RPMI7951 (cell line): ENCODE measurements at places on chromosomes 2 and 18. TPM values are rescaled to one million over a fixed set of nuclear protein-coding genes. Genes with fewer than 3 reads are reported as not detected.

The CYBRD1 gene
- 125 and 139 TPM in 2 replicates for total RNA-seq

The KCNG2 gene
- not detected in 2 replicates for total RNA-seq

GRCh38 chr2:58535990-58536389 is 294.9 kb upstream of the FANCL start:
- DNase-seq = no peak

The ALPI gene
- not detected in 2 replicates for total RNA-seq

DNA sequence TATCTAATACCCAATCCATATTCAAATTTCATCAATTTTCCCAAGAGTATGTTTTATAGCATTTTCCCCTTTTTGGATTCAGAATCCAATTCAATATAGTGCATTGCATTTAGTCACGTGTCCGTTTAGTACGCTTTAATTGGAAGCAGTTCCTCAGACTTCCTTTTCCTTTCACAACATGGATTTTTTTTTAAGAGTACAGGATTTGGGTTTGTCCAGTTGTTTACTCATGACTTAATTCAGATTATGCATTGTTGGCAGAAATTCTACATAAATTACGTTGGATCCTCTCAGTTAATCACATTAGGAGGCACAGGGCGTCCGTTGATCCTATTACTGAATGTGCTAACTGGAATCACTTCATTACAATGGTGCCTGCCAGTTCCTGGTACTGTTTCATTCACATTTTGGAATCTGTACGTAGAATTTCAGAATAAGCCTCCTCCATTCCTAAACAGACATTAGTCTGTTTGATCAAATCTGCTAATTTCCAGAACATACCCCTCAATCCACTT is 70.0 kb upstream of the ATIC start:
- no peak for DNase-seq

GRCh38 chr2:219122202-219122980 is 38.2 kb downstream of the NHEJ1 start:
- no peak for DNase-seq

DNA sequence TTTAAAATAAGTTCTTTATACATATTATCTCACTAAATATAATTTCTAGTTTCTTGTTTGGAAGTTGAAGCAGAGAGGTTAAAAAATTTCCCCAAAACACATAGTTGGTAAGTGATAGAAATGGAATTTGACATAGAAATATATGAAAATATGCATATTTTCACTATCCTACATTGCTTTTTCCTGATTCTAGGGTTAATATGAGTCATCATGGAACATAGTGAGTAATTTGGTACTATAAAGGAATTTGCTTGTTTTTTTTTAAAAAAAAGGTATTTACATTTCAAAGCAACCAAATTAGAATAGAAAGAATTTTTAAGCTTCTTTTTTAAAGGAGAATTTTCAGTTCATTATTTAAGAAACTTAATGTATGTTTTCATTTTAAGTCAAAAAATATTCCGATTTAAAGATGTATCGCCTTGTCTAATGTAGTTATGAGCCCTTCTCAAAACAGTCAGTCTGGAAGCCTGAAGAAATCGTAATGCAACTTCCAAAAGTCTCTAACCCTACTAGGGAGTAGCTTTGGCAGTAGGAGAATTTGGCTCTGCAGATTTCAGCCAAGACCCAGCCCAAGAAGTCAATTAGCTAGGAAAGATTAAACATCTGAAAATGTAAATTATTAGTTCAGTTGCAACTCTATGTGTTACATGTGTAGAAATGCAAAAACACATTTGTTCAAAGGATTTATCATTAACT is 147.3 kb downstream of the RDH14 start:
- peak; percentile 12 for DNase-seq

The CXCR1 gene
- not detected in 2 replicates for total RNA-seq

- no peak for DNase-seq
These were observed 96.5 kb downstream of the MAPK4 start for GRCh38 chr18:50656396-50656795.

The UGT1A7 gene
- total RNA-seq = not detected in 2 replicates

- no peak for DNase-seq
These were observed 311.5 kb downstream of the RAD51AP2 start for GRCh38 chr2:17206771-17207170.

DNA sequence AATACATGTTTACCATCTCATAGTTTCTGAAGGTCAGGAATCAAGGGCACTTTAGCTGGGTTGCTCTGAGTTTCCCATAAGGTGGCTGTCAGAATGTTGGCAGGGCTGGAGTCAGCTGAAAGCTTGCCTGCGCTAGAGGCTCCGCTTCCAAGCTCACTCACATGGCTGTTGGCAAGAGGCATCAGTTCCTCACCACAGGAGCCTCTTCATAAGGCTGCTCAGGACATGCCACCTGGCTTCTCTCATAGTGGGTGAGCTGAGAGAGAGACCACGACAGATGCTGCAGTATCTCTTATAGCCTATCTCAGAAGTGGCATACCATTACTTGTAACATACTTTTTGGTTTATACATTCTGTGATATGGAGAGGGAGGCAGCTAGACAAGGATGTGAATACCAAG is 7.2 kb downstream of the HADHB start:
- DNase-seq = no peak

DNA sequence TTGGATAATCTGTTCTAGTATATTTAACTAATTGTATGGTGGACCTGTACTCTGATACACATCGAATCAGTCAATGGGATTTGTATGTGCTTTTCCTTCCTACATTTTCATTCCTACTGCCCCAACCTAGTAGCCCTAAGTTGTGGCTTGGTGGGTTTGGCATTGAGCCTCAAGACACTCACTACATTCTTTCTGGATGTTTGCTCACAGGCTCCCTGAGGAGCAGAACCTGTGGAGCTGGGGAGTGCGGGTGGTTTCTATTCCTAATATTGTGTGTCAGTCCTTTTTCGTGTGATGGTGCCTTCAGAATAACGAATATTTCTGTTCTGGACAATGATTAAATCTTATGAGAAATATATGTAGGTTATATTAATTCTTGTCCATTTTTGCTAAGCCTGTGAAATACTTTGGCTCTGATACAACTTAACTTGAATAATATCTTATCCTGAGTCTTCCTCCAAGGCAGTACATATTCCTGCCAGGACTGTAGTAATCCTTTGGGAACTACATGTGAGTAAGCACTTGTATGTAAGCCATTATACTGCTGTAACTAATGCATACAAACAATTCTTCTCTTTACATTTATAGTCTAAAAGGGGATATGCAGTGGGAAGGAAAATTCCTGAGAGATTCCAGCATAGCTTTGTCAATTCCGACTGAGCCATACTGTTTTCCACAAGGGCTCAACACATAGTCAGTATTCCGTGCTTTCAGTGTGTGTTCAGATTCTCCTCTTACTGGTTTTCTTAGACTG is 150.6 kb downstream of the AGPS start:
- DNase-seq = peak; percentile 76

- peak; percentile 69 for DNase-seq
These were observed 163.4 kb downstream of the LDLRAD4 start for GRCh38 chr18:13381944-13382365.

- no peak for DNase-seq
These were observed 11.6 kb upstream of the MRPL19 start for GRCh38 chr2:75634945-75635344.

The AGAP1 gene
- total RNA-seq = 5.4 and 7.8 TPM in 2 replicates

DNA sequence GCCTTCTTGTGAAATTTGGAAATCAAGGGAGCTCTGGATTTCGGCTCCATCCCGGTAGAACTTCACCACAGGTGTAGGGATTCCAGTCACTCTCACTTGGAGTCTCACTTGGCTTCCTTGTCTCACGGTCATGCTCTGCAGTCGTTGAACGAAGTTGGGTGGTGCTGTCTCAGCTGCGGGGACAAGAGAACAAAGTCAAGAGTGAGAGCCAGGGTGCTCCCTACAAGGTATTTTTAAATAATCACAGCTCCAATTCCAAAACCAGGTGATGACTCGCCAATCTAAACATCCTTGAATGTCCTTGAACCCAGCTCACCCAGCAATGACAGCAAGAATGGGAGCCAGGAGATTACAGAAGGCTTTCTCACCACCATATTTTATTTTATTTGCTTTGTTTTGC is 6.7 kb downstream of the TTN start:
- DNase-seq = no peak

GRCh38 chr2:203806761-203807160 is 60.8 kb upstream of the CTLA4 start:
- no peak for DNase-seq
